ENCODE measurements at places on chromosomes 2 and 18.

DNA sequence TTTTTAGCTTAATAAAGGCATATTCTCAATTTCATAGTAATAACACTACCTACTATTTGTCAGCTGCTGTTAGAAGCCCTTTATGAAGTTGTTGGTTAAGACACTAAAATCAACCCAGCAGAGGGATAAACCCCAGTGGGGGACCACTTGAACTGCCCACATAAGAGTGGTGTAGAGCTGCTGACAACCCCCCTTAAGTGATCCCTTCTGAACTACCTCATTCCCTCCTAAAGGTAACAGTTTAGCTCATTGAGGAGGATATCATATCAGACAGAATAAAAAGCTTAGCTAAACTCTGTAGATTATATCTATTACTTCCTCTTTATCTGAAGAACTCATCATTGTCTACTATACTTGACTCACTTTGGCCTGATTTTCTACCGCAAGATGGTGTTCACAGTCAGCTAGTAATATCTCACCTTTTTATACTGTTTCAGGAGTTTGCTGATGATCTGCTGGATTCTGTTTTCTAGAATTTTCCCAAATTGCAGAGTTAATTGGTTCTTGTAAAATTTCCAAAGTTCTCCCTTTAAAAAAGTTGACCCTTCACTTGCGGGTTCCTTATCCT, 16.2 kb downstream of the GALM start:
- ATAC-seq = no peak

DNA sequence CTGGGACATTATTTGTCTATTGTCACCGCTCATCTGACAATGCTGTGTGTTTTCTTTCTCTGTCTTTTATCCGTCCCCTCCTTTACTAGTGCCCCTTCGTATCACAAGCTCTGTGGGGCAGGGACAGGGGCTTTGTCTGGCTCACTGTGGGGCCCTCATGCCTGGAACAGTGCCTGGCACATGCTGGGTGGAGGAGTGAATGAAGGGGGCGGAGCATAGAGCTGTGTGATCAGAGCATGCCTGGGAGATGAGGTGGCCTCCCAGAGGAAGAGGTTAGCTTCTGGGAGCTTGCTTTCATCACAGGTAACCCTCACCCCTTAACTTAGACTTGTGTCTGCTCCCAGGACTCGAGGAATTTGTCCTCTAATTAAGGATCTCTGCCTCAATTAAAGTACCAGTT, 16.4 kb downstream of the MTCL1 start:
- peak; percentile 56 for ATAC-seq

DNA sequence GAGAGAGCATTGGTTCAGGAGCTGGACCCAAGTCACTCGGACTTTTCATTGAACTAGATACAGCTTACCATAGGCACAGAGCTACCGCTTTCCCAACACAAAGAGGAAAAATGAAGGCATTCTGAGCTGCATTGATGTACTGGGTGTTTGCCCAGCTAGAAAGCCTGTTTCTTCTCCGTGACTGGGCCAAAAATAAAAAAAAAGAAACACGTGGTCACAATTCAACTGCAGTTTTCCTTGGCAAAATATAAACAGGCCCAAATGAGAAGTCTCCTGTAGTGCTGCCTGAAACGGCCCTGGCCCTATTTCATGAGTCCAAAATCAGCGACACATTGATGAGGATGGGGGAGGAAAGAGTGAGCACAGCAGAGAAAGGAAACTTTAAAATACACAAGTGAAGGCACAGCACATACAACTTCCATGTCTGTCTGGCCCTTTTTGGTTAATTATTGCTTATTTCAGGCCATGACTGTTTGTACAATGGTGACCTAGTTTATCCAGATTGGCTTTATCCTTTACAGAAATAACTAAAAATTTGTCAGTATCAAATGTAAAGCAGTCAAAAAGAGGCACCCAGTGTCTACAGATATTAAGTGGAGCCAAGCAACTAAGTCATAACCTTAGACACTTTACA, 179.7 kb downstream of the ICOS start:
- no peak for ATAC-seq

- ATAC-seq = no peak
Measured at GRCh38 chr2:216739035-216739434, 43.7 kb upstream of the IGFBP5 start.

- no peak for ATAC-seq
Measured at GRCh38 chr2:23453836-23454460, 69.0 kb downstream of the KLHL29 start.

DNA sequence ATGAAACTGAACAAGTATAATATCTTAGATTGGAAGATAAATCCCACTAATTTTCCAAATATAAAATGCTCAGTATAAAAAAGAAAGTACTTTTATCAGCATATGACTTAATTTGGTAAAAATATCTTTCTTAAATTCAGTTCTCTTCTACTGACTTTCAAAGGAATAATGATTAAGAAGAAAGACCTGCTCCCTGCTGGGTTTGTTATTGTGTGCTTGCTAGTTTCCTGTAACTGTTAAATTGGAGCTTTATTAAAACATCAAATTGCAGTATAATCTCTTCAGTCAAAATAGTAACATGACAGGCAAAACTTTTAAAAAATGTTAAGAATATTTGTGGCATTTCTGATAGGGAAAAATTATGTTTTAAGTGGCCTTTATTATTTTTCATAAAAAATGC, 1317.4 kb upstream of the CDH2 start:
- no peak for ATAC-seq

GRCh38 chr2:148920559-148920958, 45.5 kb downstream of the KIF5C start:
- no peak for ATAC-seq

- ATAC-seq = no peak
Measured at GRCh38 chr2:217398860-217399259, 539.0 kb upstream of the TNP1 start.

GRCh38 chr18:37443325-37444055, 122.1 kb downstream of the CELF4 start:
- no peak for ATAC-seq

GRCh38 chr18:24727685-24728084, 267.2 kb downstream of the HRH4 start:
- ATAC-seq = no peak

GRCh38 chr2:11104794-11105660, 50.2 kb upstream of the SLC66A3 start:
- ATAC-seq = no peak

DNA sequence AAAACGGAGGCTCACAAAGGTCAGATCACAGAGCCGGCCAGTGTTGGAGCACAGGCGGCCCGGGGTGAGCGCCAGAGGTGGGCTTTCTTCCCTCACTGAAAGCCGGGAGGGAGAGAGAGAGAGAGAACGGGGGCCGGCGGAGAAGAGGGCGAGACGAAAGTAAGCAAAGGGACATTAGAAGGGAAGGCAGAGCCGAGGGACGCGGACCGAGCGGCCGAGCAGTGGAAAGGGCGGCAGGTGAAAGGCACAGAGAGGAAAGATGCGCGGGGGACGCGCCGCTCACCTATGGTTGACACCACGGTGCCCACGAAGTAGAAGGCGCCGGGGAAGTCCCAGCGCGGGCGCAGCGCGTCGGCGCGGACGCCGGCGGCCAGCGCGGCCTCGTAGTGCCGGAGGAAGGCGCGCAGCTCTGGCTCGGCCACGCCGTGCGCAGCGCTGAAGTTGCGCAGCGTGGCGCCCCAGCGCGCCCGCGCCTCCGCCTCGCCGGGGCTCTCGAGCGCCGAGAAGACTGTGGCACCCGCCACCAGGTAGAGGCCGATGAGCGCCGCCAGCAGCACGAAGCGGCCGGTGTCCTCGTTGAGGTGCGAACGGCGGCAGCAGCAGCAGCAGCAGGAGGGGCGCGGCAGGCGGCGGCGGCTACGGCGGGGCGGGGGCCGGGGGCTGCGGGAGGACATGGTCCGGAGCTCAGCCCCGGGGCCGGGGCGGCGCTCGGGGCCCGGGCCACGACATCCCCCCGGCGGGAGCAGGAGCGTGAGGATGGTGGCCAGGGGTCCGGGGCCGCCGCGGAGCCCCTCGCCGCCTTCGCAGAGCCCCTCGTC, 166.9 kb downstream of the MSH2 start:
- peak; percentile 5 for ATAC-seq

GRCh38 chr18:27411911-27412310, 226.8 kb upstream of the CHST9 start:
- ATAC-seq = peak; percentile 59

- peak; percentile 58 for ATAC-seq
Measured at GRCh38 chr2:9781252-9781651, 62.0 kb upstream of the TAF1B start.

DNA sequence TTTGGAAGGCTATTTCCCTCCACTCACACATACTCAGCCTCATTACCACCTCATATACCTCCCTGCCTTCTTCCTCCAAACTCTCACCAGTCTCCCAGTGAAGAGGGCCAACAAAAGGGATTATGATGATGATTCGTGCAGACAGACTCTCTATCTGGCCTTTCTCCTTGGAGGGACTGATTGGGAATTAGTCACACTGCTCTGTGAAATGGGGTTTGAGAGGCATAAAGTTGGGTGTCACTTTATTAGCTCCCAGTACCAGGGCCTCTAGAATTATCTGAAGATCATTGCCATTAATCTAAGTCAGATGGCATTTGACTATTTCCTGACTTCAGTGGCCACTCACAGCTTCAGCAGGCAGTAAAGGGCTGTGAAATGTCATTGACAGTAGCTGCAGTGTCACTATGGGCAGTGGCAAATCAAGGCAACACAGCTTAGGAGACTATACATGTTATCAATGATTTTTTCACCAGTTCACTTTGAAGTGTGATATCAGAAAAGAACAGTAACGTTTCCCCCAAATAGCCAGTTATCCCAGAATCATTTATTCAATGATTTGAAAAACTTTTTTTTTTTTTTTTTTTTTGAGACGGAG, 17.4 kb downstream of the CNRIP1 start:
- ATAC-seq = peak; percentile 44

- no peak for ATAC-seq
Measured at GRCh38 chr2:209008636-209009287, 415.1 kb upstream of the MAP2 start.

DNA sequence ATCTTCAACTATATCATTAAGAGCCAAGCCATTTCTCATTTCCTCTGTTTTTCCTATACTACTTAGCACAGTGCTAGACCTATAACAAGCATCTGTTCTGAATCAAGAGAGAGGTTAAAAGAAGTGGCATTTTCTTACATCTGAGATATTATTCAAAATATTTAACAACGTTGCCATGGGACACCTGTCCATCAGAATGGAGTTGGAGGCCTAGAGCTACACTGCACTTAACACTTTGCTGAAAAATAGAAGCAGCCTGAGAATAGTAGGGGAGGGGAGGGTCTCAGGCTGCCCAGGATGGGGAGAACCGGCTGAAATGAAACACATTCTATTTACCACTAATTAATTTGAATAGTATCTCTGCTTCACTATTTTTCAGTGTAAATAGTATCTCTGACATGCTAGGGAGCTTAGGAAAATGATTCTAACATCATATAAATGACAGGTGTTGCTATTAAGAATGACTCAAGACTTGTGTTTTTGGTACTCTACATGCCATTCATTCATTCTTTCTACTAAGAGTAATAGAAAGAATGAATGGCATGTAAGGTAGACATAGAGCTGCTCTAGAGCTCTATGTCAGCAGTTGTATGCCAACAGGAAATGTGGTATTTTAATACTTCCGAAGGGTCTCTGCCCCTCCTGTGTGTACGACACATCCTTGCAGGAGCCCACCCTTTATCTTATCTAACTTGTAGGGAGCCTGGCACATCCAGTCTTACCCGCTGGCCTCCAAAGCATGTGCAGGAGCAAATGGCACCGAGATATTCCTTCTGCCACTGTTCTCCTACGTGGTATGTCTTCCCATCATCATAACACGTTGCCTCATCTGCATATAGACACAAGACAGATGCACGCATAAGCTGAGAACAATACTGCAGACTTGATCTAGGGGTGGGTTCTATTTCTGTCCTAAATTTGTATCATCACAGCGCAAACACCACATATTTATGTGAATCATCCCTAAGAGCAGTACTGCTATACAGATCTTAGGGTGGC, 52.6 kb downstream of the ATIC start:
- peak; percentile 63 for ATAC-seq

DNA sequence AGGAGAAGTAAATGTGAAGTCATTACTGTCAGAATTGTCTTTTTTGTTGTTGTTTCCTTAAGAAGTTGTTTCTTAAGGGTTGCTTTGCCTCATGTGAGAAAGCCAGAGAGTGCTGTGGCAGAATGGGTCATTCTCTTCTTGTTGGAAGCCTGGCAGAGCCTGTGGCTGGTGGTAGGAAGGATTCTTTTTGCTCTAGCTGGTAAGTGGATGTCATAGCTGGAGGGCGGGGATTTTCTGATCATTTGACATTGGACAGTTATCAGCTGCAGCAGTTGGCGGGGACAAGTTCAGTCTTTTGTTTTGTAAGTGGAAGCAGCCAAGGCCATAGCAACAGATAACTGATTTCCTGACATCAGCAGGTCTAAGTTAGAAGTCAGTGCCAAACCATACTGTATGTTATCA, 5.5 kb upstream of the RMDN2 start:
- ATAC-seq = peak; percentile 17

GRCh38 chr2:142871396-142871795, 6.1 kb upstream of the KYNU start:
- ATAC-seq = no peak

GRCh38 chr2:189024901-189025618, 50.9 kb downstream of the COL3A1 start:
- no peak for ATAC-seq

DNA sequence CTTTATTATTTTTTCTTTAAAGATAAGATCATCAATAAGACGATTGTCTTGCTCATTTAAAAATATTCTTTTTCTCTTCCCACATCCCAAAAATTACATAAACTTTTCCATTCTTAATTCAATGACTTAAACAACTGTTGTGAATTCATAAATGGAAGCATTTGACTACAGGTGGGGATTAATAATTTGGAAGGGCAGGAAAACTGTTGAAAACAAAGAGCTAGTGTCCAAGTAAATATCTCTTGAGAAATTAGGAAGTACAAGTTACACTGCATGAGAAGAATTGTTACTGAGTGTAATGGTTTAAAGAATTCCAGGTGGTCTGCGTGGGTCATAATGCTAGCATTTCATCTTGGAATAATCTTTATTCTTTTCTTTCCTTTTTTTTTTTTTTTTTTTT, 634.8 kb upstream of the ZEB2 start:
- ATAC-seq = no peak

DNA sequence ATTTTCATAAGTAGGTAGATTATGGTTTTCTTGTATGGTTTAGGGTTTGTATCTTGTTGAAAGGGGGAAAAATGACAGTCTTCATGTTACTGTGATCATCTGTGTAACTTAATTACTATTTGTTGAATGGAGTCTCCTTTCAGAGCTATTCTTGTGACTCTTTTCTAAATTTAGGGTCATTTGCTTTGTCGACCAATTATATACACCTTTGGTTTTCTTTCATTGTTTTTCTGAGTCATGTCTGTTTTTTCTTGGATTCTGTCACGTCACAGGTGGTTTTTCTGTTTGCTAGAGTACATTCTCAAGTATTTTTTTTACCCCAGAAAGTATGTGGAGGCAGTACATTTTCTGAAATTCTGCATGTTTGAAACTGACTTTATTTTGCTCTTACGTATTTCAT, 43.8 kb upstream of the DYSF start:
- no peak for ATAC-seq

DNA sequence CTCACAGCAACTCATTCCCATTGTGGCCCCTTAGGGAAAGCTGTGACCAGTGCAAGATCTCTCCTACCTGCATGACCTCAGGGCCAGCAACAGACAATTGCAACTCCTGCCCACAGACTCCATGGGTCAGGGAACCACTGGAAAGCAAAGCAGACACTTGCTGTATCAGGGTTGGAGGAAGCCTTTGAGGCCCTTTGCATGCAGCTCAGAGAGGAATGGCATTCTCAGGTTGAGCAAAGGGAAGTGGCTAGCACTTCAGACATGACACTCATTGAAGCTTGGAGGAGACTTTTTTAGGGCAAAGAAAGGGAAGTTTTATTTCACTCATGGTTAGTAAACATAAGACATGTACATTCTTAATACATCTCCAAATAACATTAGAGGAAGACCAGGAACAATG, 22.1 kb downstream of the IL1F10 start:
- ATAC-seq = no peak

Measured in SK-N-SH treated with all-trans-retinoic acid at 6 μM for 48 hours (cell line).